ENCODE measurements at places on chromosomes 12 and 14. TPM values are rescaled to one million over a fixed set of nuclear protein-coding genes. Genes with fewer than 3 reads are reported as not detected.

The ACRBP gene
- 3.9 TPM for total RNA-seq

The EP400 gene
- total RNA-seq: 64.7 TPM

DNA sequence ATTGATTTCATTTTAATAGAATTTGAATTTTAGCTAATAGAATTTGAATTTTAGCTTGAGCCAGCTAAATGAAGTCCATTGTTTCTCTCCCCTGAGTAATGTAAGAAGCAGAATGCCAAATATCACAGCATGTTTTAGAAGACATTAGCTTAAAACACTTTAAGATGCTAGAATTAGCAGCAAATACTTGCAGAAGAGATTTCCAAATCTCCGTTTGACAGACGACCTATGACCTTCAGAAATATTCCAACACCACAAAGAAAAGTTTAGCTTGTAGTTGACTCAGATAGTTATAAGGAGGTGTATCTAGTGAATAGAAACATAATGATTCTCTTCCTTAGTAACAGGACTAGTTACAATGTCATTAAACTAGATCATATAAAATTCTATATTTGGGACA, 51.7 kb upstream of the MYF6 start:
- no peaks in the 10 kb centered on the region for H3K27me3 ChIP-seq
- H3K27ac ChIP-seq: no peak overlapping the region
- DNase-seq: no peak
- H3K4me3 ChIP-seq: no peak overlapping the region

DNA sequence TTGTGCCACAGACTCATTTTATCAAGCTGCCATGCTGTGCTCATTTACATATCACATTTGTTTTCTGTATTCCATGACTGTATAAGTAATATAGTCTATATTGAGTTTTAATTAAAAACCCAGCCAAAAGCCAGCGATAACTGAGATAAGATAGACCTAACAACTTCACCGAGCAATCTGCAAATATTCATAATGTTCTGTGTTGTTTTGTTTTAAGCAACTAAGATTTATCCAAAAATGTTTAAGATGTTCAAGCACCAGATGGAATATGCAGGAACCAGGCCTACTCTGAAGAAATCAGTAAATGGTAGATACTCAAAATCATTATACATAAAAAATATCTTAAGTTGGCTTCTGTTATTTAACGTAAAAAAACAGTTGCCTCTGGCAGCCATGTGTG, 295.3 kb downstream of the ITPR2 start:
- H3K36me3 ChIP-seq: no peaks in the 10 kb centered on the region
- no peak for DNase-seq
- no peaks in the 10 kb centered on the region for H3K4me1 ChIP-seq
- H3K4me3 ChIP-seq: no peak overlapping the region
- no peak overlapping the region for H3K27ac ChIP-seq

The CLSTN3 gene
- 69.7 TPM for total RNA-seq

Measured in endodermal cell (in vitro differentiated cells).